ENCODE measurements at places on chromosomes 12 and 14.

GRCh38 chr12:18811273-18811672 is 73.4 kb downstream of the CAPZA3 start:
- DNase-seq, result no peak

DNA sequence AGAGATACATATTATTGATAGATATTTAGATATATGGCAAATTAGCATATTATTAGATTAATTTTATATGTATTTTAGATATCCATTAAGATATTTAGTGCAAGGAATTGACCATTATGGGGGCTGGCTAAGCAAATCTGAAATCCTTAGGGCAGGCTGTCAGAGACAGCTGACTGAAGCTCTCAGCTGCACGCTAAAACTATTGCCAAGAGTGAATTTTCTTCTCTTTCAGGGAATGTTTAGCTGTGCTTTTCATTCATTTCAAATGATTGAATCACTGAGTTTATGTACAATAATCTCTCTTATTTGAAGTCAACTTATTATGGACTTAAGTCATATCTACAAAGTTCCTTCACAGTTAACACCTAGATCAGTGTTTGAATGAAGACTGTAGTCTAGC is 566.5 kb downstream of the LRFN5 start:
- DNase-seq, result no peak

- DNase-seq, result no peak
Observed at GRCh38 chr12:5996459-5996858, 51.4 kb upstream of the ANO2 start.

DNA sequence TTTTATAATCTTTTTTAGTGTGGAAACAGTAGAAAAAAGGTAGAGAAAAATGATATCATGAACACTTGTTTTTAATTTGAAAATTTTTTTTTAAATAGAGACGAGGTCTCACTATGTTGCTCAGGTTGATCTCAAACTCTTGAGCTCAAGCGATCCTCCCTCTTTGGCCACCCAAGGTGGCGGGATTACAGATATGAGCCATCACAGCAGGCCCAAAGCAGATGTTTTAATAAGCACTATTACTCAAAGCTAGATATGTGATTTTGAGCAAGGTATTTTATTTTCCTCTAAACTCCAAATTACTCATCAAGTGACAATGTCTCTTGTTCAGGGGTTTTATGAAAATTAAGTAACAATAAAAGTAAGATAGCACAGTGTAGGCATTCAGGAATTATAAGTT is 10.7 kb upstream of the WDR89 start:
- DNase-seq, result no peak

GRCh38 chr14:88562831-88563686 is at the start of gene ZC3H14:
Gene ZC3H14, plus strand, starts transcription at chr14:88563037. Its CDS starts 97 bp downstream, at chr14:88563134.
- peak; percentile 88 for DNase-seq

- no peak for DNase-seq
Observed at GRCh38 chr12:117144599-117144998, 45.4 kb upstream of the TESC start.

GRCh38 chr14:55734731-55735130 is 154.7 kb downstream of the KTN1 start:
- DNase-seq, result no peak

- no peak for DNase-seq
Observed at GRCh38 chr14:77154421-77154820, 12.8 kb upstream of the ZDHHC22 start.

- no peak for DNase-seq
Observed at GRCh38 chr12:3988519-3989217, 115.5 kb upstream of the PARP11 start.

DNA sequence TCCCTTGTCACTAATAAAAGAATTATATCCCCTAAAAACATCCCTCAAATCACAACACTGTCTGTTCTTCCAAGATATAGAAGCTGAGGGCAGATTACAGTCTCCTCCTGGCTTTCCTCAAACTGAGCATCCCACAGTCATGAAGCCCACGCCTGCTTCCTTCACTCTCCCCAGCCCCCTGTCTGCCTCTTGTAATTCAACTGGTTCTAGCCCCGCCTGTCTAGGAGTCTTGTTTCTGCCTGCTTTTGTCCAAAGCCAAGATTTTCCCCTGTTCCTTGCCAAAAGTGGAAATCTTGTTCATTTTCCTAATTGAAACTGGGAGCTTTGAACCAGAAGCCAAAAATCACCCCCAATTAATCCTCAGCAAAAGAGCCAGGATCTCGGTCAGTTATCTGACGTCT is 35.9 kb upstream of the PWP1 start:
- DNase-seq, result no peak

DNA sequence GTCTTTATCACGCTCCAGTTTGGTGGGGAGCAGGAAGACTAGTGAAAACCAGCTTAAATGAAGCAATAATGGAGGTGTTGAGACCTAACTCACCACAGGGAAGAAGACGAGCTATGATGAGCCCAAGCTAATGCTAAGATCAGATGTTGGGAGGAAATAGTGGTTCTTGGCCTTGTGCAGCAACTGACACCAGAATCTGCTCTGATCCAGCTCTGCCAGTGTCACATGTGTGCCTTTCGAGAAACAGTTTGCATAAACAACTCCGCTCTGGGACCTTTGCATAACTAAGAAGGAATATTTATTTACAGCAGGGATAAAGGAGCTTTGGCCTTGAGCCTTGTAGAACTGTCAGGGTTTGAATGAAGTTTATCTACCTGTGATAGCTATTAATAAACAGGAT is 369.4 kb upstream of the CCDC196 start:
- DNase-seq, result no peak

DNA sequence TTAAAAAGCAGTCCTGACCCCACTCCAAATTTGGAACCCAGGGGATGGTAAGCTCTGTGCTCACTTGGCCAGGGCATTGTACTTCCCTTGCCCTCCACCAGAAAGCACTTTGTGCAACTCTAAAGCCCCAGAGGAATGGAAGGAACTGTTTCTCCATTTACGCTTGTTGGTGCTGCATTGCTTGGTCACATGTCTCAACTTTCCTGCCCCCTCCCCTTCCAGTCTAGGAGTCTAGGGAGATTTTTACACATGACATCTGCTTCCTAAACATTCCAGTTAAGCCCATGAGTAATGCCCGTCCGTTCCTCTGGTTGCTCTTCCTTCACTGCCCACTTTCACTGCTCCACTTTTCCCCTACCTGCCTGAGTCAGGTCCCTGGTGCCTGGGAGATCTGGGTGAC is 92.6 kb upstream of the MAP1LC3B2 start:
- DNase-seq, result no peak

GRCh38 chr12:71900091-71900490 is 38.6 kb upstream of the TPH2 start:
- no peak for DNase-seq

GRCh38 chr12:54932691-54933090 is 51.9 kb downstream of the TESPA1 start:
- no peak for DNase-seq

GRCh38 chr14:92676403-92677086 is 71.9 kb downstream of the LGMN start:
- no peak for DNase-seq

DNA sequence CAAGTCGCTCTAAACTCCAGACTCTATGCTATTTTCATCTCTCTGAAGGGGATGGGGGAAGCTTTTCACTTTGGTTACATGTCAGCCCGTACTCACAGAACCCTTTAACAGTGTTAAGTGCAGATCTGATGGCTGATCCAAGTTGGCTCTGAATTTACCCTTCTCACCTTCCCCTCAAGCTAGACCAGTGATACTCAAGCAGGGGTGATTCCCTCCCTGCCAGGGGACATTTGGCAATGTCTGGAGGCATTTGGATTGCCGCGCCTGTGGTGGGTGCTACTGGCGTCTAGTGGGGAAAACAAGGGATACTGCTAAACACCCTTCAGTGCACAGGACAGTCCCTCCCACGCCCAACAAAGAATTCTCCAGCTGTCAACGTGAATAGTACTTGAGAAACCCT is 6.0 kb upstream of the TEX52 start:
- DNase-seq, result no peak

DNA sequence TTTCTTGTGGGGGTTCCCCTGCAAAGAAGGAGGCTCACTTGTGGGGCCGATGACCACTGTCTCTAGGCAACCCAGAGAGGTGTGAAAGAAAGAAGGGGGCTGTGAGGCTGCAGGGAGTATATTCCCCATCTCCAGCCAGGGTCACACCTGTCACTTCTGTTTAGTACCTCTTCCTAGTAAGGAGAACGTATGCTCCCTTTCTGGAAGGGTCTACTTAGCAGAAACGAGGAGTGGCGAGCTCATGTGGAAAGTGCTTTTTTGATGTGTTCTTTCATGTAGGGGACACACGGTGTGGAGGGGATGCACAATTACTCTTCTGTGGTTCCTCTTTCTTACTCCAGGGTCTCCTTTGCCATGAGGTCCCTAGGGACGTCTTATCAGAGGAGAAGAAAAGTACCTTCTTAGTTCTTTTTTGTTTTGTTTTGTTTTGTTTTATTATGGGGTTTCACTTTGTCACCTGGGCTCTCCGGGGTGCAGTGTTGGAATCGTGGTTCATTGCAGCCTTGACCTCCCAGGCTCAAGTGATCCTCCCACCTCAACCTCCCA is 58.3 kb downstream of the PRKCH start:
- DNase-seq, result no peak

- DNase-seq, result no peak
Observed at GRCh38 chr14:88255798-88256197, 67.3 kb downstream of the KCNK10 start.

DNA sequence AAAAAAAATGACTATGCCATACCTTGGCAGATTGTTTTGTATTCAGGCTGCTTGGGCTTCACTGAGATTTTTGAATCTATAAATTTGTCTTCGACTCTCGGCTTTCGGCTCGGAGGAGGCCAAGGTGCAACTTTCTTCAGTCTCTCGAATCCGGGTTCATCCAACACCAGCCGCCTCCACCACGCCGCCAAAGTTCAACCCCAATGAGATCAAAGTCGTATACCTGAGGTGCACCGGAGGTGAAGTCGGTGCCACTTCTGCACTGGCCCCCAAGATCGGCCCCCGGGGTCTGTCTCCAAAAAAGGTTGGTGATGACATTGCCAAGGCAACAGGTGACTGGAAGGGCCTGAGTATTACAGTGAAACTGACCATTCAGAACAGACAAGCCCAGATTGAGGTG is 12.4 kb upstream of the SPPL3 start:
- no peak for DNase-seq

- DNase-seq, result no peak
Observed at GRCh38 chr14:65827520-65827919, 415.0 kb downstream of the FUT8 start.

GRCh38 chr12:52279422-52280318 is 5.2 kb downstream of the KRT86 start:
- no peak for DNase-seq

GRCh38 chr12:53829130-53829819 is 77.5 kb upstream of the CISTR start:
- no peak for DNase-seq

DNA sequence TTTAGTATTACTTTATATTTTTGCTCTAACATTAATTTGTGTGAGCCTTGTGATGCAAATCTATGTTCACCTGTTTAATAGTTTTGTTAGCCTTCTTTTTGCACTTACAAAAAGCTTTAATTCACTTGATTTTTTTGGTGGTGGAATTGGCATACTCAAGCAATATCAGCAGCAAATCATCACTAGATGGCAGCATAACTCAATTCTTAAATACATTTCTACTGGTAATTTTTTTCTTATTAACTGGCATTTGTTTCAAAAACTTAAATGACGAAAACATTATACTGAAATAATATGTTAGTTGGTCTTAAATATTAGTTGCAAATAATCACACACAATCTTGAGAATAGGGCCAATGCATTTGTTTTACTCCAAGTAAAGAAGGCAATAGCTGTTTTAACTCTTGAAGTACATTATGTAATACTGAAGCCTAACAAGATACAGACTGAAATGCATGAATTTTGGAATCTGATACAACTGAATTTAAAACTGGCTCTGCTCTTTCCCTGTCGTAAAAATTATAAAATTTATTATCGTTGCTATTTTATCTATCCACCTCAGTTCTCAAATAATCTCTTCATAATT is 151.5 kb downstream of the ATXN7L3B start:
- no peak for DNase-seq

GRCh38 chr14:21711360-21711961 is 37.8 kb upstream of the OR4E1 start:
- no peak for DNase-seq

All from left cardiac atrium (tissue), 4 donors.